AG10803 (cell line): ENCODE measurements at places on chromosomes 3 and 15.
A peak's percentile ranks its signal among the peaks of the same experiment; 100 is the strongest.

- DNase-seq, result no peak
Measured at GRCh38 chr3:3902161-3902560, 102.9 kb downstream of the LRRN1 start.

GRCh38 chr15:69377216-69377970 is 36.8 kb upstream of the KIF23 start:
- no peak for DNase-seq

DNA sequence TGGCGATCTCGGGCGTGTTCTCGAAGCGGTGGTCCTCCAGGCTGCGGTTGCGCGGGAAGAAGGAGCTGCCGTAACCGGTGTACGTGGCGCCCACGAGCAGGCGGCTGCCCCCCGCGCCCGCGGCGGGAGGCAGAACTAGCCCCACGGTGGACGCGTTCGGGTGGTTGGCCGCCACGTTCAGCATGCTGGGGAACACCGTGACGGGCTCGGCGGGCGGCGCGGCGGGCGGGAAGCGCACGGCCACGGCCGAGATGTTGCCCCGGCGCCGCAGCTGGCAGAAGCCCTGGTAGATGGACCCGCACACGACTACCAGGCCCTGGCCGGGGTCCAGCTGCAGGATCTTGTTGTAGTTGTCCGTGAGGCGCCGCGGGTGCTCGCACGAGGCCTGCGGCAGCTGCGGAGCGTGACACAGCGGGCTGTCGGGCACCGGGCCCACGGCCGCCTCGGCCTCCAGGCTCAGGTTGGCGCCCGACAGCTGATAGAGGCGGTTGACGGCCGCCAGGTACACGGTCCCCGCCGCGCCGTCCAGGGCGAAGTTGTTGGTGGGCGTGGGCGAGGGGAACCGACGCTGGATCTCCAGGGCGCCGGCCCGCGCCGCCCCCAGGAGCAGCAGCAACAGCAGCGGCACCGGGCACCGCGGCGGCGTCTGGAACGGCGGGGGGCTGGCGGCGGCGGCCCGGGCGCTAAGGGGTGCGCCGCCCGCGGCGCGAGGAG is 397 bp downstream of the PLXND1 start:
- DNase-seq, result peak; percentile 53

- DNase-seq, result no peak
Measured at GRCh38 chr3:130900959-130901358, 7.1 kb downstream of the ATP2C1 start.

DNA sequence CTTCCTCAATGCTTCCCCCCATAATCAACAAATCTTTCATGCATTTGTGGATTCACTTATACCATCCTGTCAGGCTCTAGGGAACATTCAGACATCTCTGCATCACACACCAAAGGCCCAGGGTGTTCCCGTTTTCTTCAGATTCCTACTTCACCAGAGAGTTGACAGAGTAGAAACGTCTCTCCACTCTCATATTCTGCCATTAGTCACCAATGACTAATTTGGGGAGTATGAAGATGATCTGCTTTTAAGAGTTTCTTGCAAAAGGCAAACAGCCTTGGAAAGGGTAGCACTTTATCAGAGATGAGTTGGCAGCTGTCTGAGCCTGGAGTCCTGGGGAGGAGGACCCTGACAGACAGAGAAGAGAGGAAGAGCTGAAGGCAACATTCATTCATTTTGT is 55.8 kb upstream of the DGKG start:
- DNase-seq, result peak; percentile 79

DNA sequence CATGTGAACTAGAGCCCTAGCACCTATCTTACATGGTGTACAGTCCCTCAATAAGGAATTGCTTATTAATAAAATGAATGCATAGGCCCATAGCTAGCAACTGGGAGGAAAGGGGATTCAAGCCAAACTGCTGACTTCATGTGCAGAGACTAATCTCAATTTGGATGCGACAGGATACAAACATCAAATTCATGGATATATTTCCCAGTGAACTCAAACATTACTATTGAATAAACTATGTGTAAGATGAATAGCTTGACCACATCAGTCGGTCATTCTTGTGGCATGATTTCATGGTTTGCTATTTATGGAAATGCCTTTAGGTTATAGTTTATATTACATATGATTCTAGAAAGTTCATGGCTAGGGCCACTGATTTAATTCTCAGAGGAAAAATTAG is 268.6 kb upstream of the SLITRK3 start:
- peak; percentile 2 for DNase-seq

GRCh38 chr15:71812966-71813722 is 2.8 kb downstream of the NR2E3 start:
- peak; percentile 38 for DNase-seq

- no peak for DNase-seq
Measured at GRCh38 chr15:70133296-70133695, 35.6 kb upstream of the TLE3 start.

- DNase-seq, result peak; percentile 40
Measured at GRCh38 chr3:133578548-133579191, 5.2 kb downstream of the CDV3 start.

DNA sequence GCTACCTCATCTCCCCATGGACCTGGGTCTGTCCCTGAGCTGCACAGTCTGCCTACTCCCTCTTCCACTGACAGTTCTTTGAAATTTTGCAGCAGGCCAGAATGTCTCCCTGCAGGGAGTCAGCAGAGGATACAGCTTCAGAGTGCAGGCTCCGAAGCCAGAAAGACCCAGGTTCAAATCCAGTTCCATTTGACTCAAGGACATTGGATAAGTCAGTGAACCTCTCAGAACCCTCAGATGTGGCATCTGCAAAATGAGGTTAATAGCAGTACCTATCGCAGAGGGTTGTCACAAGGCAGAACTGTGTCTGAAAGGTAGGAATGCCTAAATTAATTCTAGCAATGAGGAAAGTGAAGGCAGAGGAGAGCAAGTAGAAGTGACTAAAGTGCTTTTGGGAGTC is 244.4 kb upstream of the TRIM42 start:
- no peak for DNase-seq

DNA sequence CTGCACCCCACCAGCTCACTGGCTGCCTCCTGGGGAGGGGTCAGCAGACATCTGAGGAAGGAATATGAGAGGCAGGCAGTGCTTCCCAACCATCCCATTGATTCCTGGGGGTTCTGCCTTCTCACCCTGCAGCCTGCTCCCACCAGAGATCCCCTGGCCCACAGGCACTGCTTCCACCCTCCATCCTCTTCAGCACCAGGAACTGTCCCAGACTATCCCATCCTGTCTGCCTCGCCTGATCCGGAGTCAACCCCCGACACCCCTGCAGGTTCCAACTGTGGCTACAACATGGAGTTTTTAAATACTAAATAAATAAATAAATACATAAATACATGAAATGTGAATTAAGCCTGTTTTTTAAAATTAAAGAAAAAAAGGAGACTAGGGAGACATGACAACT is 43.6 kb downstream of the CACNA2D2 start:
- DNase-seq, result no peak

GRCh38 chr3:146164071-146164470 is 3.1 kb upstream of the PLOD2 start:
- DNase-seq, result no peak

- DNase-seq, result no peak
Measured at GRCh38 chr15:66893294-66893693, 172.1 kb upstream of the SMAD3 start.

DNA sequence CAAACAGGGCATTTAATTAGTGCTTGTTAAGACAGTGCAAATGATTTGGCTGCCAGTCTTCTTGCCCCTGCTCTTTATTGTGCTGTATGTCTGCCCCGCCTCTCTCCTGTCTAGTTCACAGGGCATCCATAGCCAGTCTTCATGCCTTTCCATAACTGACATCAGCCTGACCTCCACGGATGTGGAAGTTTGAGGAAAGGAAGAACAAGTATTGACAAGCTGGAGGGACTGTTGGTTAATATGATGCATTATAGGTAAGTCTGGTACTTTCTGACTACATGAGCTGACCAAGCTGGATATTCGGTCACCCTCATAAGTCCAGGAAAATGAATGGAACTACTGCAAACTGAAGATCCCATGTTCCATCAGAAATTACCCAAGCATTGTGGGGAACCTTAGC is 325.9 kb downstream of the TIGIT start:
- no peak for DNase-seq

DNA sequence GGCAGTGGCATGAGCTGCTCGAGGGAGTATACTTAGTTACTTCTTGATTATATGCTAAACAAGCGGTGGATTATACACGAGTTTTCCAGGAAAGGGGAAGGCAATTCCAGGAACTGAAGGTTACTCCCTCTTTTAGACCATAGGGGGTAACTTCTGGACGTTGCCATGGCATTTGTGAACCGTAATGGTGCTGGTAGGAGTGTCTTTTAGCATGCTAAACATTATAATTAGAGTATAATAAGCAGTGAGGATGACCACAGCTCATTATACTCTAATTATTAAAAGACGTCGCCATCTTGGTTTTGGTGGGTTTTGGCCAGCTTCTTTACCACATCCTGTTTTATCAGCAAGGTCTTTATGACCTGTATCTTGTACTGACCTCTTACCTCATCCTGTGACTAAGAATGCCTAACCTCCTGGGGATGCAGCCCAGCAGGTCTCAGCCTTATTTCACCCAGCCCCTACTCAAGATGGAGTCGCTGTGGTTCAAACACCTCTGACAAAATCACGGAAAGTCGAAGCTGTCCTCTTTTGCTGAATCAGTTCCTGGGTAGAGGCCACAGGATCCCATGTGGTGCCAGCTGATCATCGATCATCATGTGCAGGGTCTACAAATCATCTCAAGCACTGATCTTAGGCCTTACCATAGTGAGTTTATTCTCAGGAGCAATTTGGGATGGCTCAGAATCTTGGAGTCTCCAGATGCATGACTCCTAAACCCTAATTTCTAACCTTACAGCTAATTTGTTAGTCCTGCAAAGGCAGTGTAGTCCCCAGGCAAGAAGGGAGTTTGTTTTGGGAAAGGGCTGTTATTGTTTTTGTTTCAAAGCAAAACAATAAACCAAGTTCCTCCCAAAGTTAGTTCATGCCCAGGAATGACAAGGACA is 149.1 kb downstream of the TJP1 start:
- no peak for DNase-seq

DNA sequence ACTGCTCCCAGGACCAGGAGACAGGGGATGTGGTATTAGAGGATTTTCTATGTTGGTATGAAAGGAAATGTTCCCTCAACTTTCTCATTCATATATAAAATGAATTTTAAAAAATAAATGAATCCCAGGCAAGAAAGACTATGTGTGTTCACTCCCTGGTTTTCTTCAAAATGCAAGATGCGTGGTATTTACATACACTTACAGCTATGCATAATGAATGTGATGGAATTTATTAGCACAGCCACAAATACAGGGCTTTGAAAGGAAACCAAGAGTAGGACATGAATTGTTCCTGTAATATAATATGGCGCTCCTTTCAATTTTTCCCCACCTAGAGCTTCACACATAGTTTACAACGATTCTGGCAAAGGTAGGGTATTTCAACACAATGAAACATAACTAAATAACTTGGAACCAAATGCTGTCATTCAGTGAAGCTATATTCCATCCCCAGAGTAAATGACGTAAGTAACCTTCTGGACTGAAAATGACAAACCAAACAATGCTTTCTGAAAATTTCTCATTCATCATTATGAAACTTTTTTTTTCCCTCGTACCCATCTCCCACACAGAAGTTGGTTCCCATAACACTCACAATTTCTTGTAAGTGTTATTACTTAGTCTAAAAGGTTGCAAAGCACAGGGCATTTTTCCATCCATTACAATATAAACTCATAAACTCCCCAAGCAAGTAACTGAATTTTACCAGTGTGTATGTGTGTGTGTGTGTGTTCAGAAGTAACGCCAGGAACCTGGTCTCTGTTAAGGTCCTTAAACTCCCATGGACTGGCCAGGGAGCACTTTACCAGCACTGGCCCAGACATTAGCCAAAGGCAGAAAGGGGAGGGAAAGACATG is 41.8 kb downstream of the CBLB start:
- no peak for DNase-seq

- DNase-seq, result no peak
Measured at GRCh38 chr15:98731712-98732450, 83.5 kb downstream of the IGF1R start.

DNA sequence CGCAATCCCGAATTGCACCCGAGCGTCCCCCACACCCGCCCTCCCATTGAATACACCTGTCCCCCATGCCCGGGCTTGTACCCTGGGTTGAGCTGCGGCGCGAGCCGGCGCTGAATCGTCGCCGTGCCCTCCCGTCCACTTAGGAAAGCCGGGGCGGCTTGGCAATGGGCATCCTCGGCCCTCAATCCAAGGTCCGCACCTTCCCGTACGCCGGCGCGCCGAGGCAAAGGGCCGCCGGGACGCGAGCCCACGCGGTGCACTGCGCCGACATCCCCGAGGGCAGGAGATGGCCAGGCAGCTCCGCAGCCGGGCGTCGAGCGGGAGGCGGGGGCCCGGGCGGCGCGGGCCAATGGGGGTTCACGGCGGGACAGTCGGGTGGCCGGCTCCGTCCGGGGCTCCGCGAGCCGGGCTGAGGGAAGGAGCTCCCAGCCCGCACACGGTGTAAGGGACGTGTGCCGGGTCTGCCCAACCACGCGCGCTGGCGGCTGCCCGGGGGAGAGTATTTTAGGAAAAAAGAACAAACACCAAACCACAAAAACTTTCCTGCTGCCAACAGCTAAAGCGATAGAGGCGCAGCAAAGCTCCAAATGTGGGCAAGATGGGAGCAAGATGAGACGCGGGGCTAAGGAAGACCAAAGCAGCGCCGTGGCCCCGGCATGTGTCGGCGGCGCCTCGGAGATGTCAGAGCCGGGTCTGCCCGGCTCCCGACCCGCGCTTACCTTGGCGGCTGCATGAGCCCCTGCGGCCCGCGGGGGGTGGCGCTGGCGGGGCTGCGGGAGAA is 621 bp downstream of the RGMA start:
- no peak for DNase-seq

GRCh38 chr3:107221856-107222255 is 155.4 kb upstream of the CCDC54 start:
- DNase-seq, result peak; percentile 60

GRCh38 chr3:195178124-195178910 is 92.6 kb downstream of the XXYLT1 start:
- no peak for DNase-seq

DNA sequence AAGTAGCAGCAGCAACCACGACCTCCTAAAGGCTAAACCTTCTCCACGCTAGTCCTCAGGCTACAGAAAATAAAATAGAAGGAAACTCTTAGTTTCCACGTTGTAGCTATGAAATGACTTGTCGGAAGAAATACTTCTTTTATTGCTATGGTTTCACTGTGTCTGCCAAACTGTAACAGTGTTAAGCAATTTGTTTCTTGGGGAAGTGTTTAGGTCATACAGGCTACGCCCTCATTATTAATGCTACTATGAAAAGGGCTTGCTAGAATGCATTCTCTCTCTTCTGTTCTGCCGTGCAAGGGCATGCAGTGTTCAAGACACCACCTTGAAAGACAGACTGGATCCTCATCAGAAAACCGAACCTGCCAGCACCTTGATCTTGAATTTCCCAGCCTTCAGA is 462.7 kb downstream of the PLOD2 start:
- DNase-seq, result peak; percentile 17

GRCh38 chr15:92510163-92510882 is 116.6 kb downstream of the ST8SIA2 start:
- peak; percentile 22 for DNase-seq

GRCh38 chr3:114627770-114628169 is 333.9 kb downstream of the TIGIT start:
- peak; percentile 83 for DNase-seq
